A549 treated with RU486 at 1 μM for 4 hours (cell line): ENCODE measurements at places on chromosomes 1 and 21. TPM values are rescaled to one million over a fixed set of nuclear protein-coding genes. Genes with fewer than 3 reads are reported as not detected.

The AQP10 gene
- total RNA-seq = not detected in 5 replicates

The FLVCR1 gene
- total RNA-seq = 9.0 to 18.2 TPM (median 17.2 TPM) in 5 replicates

The CLDN8 gene
- total RNA-seq = not detected in 5 replicates

The C1orf53 gene
- total RNA-seq = 5.6 to 8.3 TPM (median 7.4 TPM) in 5 replicates

The LCE1C gene
- not detected in 5 replicates for total RNA-seq

The ATP6V1G3 gene
- total RNA-seq = not detected in 5 replicates

The RGS16 gene
- 0.17 to 0.37 TPM (median 0.34 TPM) in 5 replicates for total RNA-seq

The C1orf56 gene
- total RNA-seq = 4.7 to 8.8 TPM (median 7.3 TPM) in 5 replicates

The CELA2A gene
- 0.17 TPM in 1 of 5 replicates, not detected in the others for total RNA-seq

The PALMD gene
- 0.40 to 0.79 TPM (median 0.55 TPM) in 5 replicates for total RNA-seq

The NUP210L gene
- total RNA-seq = not detected in 5 replicates

The PRKAA2 gene
- total RNA-seq = 1.2 to 2.9 TPM (median 2.7 TPM) in 5 replicates

The S100A7 gene
- not detected in 5 replicates for total RNA-seq

The RBM11 gene
- total RNA-seq = not detected in 5 replicates

The TRIM46 gene
- 1.1 to 2.2 TPM (median 1.4 TPM) in 5 replicates for total RNA-seq

The ADARB1 gene
- 4.4 to 7.9 TPM (median 5.0 TPM) in 5 replicates for total RNA-seq

The KIF21B gene
- 1.6 to 3.5 TPM (median 2.6 TPM) in 5 replicates for total RNA-seq

The KPNA6 gene
- total RNA-seq = 15.2 to 18.1 TPM (median 15.7 TPM) in 5 replicates

The ASPM gene
- total RNA-seq = 6.7 to 26.1 TPM (median 22.7 TPM) in 5 replicates

The SLC30A7 gene
- 5.8 to 10.6 TPM (median 9.9 TPM) in 5 replicates for total RNA-seq

The C1orf94 gene
- total RNA-seq = not detected in 5 replicates

The WNT9A gene
- 5.6 to 9.6 TPM (median 8.2 TPM) in 5 replicates for total RNA-seq

The DSTYK gene
- total RNA-seq = 6.2 to 9.7 TPM (median 9.5 TPM) in 5 replicates

The CASQ2 gene
- total RNA-seq = not detected in 5 replicates

The SRSF10 gene
- 65.5 to 94.6 TPM (median 85.0 TPM) in 5 replicates for total RNA-seq

The IGSF21 gene
- not detected in 5 replicates for total RNA-seq

The CELF3 gene
- not detected in 5 replicates for total RNA-seq

The ADAMTS4 gene
- not detected in 5 replicates for total RNA-seq

The MIXL1 gene
- 0.05 to 0.13 TPM in 2 of 5 replicates, not detected in the others for total RNA-seq

The ST6GALNAC5 gene
- total RNA-seq = not detected in 5 replicates

The CACNA1E gene
- total RNA-seq = not detected in 5 replicates
